ENCODE measurements at places on chromosomes 3 and 15.
A peak's percentile ranks its signal among the peaks of the same experiment; 100 is the strongest.

DNA sequence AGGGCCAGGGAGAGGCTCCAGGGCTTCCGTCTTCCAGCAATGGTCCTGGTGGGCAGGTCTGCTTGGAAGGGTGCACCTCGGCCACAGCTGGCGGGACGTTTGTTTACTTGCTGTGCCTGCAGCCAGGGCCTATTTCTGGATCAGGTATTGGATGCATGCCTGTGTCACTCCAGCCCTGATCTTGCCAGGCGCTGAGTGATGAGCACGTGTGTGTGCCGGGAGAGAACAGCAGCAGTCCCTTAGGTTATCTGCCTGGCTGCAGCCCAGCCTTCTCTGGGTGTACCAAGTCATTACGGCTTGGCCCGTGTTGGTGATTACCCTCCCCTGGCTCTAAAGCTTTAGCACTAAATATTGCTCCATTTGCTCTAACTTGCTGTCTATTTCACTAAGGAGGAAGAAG is 14.9 kb downstream of the CCDC32 start:
- DNase-seq: peak; percentile 90

- no peak for DNase-seq
Observed at GRCh38 chr15:60389261-60390077, 8.3 kb downstream of the ANXA2 start.

DNA sequence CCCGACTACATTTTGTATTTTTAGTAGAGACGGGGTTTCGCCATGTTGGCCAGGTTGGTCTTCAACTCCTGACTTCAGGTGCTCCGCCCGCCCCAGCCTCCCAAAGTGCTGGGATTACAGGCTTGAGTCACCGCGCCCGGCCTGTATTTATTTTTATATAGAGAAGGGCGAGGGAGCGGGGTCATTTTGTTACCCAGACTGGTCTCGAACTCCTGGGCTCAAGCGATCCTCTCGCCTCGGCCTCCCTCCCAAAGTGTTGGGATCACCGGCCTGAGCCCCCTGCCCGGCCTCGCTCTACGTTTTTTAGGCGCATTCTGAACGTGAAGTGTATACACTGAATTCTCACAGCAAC is 514 bp upstream of the PPP4R2 start:
- peak; percentile 33 for DNase-seq

- no peak for DNase-seq
Observed at GRCh38 chr3:140597792-140598191, 80.1 kb upstream of the TRIM42 start.

- DNase-seq: peak; percentile 36
Observed at GRCh38 chr3:153138276-153139210, 23.5 kb upstream of the RAP2B start.
